Stimulated activated CD4-positive, alpha-beta T cell treated with anti-CD3 and anti-CD28 coated beads, TNF-alpha, amount 100 ng/mL, for 4 hours (primary cell): ENCODE measurements at places on chromosomes 4 and X.
A peak's percentile ranks its signal among the peaks of the same experiment; 100 is the strongest.

DNA sequence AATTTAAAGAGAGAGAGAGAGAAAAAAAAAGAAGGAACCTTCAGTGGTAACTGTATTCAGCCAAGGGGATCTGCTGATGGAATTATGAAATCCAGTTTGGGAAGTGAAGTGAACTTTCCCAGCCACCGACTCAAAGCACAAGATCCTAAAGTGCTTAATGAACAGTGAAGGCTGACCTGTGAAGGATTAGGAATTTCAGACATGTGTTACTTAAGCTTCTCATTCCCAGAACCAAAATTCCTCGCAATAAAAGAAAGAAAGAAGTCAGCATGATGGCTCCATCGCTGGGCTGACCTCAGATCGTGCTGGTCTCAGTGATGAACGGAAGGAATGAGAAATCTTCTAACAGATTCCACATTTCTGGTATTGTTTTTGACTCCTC is 135.2 kb downstream of the ARSF start:
- no peak for DNase-seq

GRCh38 chr4:36313301-36313700 is 31.9 kb downstream of the DTHD1 start:
- DNase-seq = no peak

DNA sequence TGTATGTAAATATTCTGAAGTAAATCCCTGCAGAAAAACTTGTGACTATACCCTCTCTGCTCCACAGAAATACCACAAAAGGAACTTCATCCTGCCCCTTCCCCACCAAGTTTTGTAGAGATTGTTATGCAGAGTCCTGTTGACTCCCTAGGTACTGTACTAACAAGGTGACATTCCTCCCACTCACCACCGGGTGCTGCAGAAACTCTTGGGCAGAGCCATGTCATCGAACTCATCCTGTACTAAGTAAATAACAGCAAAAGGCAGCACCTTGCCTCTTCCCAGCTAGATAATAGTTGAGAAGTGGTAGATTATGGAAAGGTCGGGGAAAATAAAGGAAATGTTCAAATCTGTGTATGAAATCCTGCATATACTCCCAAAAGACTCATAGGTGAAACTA is 233.3 kb downstream of the STPG2 start:
- DNase-seq = no peak

- DNase-seq = no peak
Observed at GRCh38 chr4:40363382-40363920, 28.3 kb downstream of the CHRNA9 start.

GRCh38 chr4:132297346-132297745 is 851.7 kb upstream of the PCDH10 start:
- DNase-seq = no peak

DNA sequence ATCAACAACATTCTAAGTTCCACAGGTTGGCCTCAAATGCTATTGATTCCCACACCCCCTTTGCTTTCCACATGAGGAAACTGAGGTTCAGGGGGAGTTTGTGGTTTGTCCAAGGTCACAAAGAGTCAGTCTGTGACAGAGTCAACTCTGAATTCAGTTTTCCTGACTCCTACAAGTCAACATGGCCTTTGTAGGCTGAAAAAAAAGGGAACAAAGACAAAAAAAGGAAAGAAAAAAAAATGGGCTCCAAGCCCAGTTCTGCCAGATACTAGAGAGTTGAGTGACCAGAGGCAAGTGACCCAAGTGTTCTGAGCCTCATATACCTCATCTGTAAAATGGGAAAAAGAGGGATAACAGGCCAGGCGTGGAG is 16.5 kb upstream of the PIM2 start:
- no peak for DNase-seq

DNA sequence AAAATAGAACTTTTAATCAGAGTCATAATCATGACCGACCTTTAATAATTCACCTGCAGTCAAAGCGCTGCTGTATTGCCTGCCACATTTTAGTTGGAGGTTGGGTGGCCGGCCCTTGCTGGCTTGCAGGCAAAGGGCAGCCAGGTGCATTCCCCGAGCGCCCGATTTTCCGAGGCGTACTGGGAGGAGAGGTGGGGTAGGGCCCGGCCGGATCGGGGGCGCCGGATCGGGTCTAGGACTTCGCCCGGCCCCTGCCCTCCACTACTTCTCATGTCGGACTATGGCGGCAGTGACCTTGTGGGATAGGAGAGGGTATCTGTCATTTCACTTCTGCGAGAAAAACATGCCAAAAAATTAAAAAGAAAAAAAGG is 2.5 kb upstream of the RS1 start:
- peak; percentile 1 for DNase-seq

DNA sequence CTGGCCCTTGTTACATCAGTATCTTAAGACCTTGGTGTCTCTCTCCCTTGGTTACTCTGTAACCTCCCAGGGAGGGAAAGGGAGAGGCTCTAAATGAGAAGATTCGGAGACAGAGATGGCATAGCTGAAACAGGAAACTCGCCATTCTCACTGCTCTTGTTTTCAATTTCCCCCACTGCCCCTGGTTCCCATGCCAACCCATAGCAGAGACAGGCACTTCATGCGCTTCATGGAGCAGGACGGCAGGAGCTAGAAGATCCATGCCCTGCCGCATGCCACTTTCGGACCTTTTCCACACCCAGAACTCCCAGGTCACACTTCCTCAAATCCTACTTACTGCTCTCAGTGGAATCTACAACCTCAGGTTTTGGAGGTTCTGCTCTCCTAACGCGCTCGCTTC is 3.1 kb downstream of the ZMYM3 start:
- no peak for DNase-seq

GRCh38 chr4:76498550-76498949 is 63.5 kb downstream of the SHROOM3 start:
- no peak for DNase-seq

GRCh38 chr4:156971165-156971675 is 379 bp downstream of the PDGFC start:
- DNase-seq = no peak

- DNase-seq = no peak
Observed at GRCh38 chrX:150352581-150352980, 10.5 kb upstream of the MAMLD1 start.

- no peak for DNase-seq
Observed at GRCh38 chrX:21132686-21133393, 241.4 kb upstream of the CNKSR2 start.

GRCh38 chr4:134867027-134867426 is 665.4 kb upstream of the PABPC4L start:
- DNase-seq = no peak

GRCh38 chr4:96352051-96352517 is 512.2 kb downstream of the PDHA2 start:
- DNase-seq = no peak

DNA sequence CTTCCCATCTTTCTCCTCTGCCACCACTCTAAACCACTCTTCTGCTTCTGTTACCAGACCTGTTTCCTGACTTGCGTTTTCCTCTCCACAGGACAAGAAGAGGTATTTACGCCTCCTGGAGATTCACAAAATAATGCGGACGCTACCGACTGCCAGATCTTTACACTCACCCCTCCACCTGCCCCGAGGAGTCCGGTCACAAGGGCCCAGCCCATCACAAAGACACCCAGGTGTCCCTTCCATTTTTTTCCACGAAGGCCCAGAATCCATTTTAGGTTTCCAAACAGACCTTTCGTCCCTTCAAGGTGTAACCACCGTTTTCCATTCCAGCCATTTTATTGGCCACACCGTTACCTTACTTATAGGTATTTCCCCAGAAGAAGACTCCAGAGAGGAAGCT is 8.2 kb downstream of the ODAPH start:
- no peak for DNase-seq

GRCh38 chr4:187075514-187075913 is 351.9 kb upstream of the FAT1 start:
- no peak for DNase-seq

- no peak for DNase-seq
Observed at GRCh38 chr4:152999346-153000075, 63.4 kb downstream of the FHDC1 start.

DNA sequence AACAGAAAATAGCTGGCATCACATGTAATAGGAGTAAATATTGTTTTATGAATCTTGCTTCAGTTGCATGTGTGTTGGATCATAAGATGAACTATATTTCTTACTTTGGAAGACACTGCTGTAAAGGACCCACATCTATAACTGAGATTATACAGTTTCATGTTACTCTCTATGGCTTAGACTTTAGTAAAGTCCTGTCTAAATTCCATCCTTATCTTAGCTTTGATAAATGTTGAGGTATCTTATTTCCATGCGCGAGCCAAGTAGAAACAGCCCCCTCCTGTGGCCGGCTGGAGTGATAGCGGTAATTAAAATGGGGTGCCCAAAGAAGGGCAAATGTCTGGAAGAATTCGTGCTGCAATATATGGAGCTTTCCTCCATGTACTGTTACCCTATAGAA is 43.0 kb downstream of the CCDC158 start:
- DNase-seq = peak; percentile 1
